ENCODE measurements at places on chromosomes 2 and 18.

- no peak for DNase-seq
These were observed 627.4 kb downstream of the FBXO15 start for GRCh38 chr18:73520229-73520628.

DNA sequence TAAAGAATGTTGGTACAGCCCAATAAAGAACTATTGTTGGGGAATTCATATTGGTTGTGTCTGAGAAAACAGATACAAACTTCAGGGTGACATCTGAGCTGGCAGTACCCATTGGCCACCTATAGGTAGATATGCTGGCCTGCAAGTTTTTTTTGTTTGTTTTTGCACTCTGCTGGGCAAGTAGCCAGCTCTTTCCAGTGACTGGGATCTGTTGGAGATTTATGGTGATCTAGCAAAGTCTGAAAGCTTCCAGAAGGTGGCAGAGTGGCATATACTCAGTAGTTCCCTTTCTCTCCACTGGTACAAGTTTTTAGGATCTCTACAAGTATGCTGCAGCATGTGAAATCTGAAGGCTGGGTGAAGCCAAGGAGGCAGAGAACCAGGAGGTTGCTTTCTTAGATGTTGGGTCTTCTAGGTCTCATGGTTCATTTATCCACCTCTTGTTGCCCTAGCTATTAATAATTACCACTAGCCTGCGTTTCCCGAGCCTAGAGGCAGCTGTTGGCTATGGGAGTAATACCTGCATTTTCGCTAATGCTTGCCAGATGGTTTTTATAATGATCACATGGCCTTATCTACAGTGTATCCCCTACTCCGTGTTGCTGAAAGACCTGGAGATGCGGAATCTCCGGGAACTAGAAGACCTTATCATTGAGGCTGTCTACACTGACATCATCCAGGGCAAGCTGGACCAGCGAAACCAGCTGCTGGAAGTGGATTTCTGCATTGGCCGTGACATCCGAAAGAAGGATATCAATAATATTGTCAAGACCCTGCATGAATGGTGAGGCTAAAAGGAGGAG, 9.5 kb downstream of the COPS7B start:
- DNase-seq: peak; percentile 53

- no peak for DNase-seq
These were observed 376.4 kb upstream of the VWC2L start for GRCh38 chr2:214034417-214034816.

DNA sequence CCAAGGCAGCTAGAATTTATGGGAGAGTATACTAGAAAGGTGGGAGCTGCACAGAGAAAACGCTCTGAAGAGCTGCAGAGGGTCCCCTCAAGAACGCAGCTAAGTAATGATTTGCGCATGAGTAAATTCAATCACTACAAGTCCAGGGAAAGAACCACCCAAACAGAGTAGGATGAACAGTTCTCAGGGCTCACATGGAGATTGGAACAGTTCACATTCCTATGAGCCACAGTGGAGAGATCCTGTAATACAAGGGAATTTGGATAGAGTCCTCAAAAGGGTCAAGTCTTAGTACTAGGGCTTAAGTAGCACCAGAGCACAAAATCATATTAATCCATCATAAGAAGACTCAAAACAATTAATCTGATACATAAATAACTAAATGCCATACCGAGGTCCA, 12.7 kb downstream of the OLA1 start:
- no peak for DNase-seq

DNA sequence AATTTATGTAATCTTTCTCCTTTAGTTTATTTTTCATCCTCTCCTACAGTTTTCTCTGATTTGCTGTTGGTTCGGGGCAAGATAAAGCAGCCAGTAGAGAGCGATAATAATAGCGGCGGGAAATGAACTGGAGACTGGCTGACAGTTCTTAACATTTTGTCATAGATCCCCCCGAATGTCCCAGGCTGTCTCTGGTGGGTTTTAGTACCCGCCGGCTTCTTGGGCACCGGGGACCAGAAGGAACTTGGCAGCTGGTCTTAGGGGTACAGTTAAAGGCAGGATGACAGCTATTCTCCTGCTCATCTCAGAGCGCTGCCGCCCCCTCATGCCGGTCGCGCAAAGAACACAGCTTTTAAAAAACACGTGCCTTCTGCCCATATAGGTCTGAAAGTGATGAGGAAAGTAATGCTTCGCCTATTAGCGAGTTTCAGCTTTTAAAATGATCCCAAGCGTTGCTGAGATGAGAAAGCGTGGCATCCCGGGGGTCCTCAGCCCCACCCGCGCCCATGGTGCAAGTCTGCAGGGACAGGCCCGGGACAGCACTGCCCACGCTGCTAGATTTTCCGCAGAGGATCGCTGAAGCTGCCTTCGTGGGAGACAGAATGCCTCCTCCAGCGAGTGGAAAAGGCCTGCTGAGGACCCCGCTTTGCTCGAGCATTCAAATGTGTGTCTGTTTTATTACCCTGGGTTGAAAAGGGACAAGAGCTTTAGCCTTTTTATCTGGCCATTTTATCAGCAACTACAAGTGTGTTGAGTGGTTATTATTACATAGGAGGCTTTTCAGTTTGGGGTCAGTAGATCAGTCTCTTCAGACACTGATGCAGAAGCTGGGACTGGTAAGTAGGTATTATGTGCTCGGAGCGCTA, 3.8 kb downstream of the ONECUT2 start:
- DNase-seq: no peak

DNA sequence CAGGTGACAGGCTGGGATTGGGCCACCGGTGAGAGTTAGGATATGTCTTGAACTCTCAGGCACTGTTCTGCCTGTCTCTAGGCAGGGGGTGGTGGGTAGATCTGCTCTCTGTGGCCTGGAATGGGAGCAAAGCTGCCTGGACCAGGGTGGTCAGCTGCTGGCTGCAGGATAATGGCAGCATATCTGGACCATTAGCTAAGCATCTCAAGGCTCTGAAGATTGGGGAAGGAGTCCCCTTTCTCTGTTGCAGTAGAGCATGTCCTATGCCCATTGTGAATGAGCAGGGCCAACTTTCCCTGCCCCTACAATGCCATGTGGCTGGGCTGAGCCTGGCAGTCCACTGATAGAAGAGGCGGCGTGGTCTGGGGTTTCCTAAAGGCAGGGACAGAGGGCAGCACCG, 34.6 kb downstream of the LOXHD1 start:
- DNase-seq: no peak

DNA sequence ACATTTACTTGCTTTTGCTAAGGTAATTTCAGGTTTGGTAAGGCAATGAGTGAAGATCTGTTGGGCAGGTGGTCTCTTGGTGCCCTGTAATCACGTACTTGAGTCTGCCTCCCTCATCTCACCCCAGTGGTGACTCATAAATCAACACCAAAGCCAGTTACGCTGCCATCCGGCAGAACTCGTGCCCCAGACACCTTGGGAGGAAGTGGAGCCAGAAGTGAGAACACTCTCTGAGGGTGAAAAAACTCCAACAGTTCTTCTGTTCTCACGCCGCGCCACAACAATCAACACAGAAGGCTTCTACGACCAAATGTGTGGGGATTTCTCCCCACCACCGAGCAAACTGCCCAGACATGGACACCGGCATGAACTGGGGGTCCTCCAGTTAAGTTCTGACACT, 206.2 kb downstream of the ARL4C start:
- no peak for DNase-seq

GRCh38 chr2:67451086-67451832, 54.1 kb downstream of the ETAA1 start:
- no peak for DNase-seq

DNA sequence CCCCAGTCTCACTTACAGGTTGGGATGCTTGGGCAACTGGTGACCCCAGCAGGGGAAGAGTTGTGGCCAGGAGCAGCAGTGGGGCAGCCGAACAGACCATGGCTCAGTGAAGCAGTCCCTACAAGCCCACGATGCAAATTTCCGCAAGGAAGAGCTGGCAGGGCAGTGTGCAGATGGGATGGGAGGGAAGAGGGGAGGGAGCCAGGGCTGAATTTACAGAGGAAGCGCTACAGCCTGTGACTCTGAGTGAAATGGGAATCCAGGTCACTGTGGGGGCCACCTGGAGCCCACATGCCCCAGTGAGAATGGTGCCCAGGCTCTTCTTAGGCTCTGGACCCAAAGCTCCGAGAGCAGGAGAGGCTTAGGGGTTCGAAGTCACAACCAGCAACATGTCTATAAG, 27.0 kb upstream of the SELENOI start:
- no peak for DNase-seq

- peak; percentile 10 for DNase-seq
These were observed 7.7 kb downstream of the MGAT5 start for GRCh38 chr2:134261398-134262131.

DNA sequence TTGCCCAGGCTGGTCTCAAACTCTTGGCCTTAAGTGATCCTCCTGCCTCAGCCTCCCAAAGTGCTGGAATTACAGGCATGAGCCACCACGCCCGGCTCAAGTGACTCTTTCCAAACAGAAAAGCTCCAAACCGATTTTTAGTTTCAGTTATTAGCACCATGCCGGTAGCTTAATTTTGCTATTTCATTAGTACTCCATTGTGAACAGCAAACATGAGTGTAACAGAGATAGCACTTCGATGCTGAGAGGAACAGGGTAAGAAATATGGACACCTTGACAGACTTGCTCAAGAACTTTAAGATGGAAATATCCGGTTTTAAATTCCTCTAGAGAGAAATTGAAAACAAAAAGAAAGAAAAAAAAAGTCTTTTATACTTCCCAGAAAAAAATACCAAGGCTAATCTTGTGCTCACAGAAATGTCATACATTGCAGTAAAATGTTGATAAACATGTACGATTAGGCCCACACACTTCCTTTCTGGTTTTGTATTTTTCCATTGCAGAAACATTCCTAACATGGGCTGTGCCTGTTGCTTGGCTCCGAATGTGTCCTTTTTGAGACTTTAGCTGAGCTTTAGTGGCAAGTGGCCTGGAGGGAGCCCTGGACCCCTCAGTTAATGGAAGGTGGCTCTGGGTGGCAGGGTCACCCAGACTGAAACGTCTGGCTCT, 18.3 kb downstream of the FHL2 start:
- DNase-seq: no peak

GRCh38 chr2:147683380-147683779, 161.4 kb upstream of the ACVR2A start:
- no peak for DNase-seq

GRCh38 chr2:25954199-25954752, 28.0 kb downstream of the KIF3C start:
- DNase-seq: no peak

DNA sequence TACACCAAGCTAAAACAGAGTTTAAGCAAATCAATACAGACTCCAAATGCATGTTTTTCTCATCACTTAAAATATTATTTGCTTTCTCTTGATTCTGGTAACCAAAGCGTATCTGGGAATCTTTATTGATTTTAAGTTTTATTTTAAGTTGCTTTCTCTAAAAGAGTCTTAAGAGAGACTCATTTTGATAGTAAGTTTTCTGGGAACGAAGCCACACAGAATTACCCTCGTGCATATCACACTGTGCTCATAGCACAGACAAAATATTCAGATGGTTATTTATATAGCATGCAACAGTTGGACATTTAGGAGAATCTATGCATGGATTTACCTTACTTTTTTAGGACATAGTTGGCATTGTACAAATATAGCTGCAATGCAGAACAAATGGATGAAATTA, 597.5 kb upstream of the NRXN1 start:
- DNase-seq: no peak

DNA sequence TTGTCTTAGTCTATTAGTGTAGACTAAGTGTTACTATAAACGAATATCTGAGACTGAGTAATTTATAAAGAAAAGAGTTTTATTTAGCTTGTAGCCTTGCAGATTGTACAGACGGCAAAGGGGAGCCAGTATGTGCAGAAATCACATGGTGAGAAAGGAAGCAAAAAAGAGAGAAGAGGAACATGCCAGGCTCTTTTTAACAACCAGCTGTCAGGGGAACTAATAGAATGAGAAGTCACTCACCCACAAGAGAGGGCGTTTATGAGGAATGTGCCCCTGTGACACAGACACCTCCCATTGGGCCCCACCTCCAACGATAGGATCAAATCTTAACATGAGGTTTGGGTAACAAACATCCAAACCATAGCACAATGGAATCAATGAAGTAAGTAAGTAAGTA, 20.6 kb upstream of the ZNF804A start:
- DNase-seq: no peak

DNA sequence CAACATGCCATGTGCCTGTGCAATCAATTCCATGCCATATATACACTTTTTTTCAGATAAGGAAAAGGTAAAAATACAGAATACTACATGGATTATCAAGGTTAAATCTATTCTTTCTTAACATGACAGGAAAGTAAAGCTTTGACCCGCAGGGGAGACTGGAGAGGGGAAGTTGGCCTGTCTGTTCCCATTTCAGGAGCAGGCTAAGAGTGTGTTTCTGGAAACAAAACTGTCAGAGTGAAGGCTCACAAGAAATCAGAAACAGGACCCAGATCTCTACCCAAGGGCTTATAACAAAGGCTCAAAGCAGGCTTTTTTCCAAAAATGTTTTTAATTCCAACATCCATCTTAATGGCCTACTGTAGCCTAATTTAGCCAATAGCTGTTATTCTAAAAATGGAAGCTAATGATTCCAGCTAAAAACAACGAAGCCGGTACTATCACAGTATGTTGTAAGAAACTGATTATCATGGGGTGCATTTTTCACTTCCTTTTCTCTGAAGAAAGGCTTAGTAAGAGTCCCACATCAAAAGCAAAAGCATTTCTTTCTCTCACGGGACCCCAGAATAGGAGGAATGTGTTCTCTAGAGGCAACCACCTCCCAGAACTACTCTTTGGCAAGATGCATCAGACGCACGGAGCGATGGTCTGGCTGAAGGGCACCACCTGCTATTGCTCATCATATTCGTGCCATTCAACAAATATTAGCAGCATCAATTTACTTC, 41.4 kb downstream of the FECH start:
- DNase-seq: no peak

GRCh38 chr2:8529706-8530277, 152.1 kb upstream of the ID2 start:
- no peak for DNase-seq

GRCh38 chr2:68715353-68716041, 19.1 kb upstream of the ARHGAP25 start:
- DNase-seq: no peak

DNA sequence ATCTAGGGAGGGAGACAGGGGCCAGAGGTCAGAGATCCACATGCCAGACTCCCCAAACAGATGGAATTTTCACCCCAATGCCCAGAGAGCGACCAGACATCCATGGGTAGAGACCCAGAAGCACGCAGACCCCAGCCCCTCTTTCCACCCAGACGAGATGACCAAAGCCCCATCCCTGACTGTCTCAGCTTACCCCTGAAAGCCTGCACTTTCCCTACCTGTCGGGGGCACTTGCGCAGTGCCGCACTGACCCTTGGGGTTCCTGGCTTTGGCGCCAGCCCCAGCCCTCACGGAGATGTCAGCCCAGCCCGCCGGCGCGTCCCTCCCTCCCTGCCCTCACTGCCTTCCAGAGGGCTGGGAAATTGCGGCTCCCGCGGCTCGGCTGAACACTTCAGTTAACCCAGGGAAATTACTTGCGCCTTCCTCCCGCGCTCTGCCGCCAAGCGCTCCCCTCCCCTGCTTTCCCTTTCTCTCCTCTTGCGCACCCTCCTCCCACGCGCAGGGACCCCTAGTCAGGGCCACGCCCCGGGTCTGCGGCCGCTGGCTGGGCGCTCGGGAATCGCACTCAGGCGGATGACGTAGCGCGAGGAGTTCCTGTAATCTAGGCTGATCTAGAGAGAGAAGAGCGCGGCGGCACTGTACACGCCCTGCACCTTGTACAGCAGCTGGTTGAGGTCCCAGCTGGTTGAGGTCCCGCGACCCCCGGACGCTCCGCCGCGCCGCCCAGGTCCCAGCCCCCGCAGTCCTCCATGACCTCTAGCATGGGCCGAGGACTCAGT, 12.0 kb downstream of the ALPG start:
- DNase-seq: no peak

GRCh38 chr18:9683418-9684396, 24.4 kb upstream of the RAB31 start:
- no peak for DNase-seq
